ENCODE measurements at places on chromosomes 1 and 21. TPM values are rescaled to one million over a fixed set of nuclear protein-coding genes. Genes with fewer than 3 reads are reported as not detected.
A peak's percentile ranks its signal among the peaks of the same experiment; 100 is the strongest.

The OR10J5 gene
- not detected for total RNA-seq

DNA sequence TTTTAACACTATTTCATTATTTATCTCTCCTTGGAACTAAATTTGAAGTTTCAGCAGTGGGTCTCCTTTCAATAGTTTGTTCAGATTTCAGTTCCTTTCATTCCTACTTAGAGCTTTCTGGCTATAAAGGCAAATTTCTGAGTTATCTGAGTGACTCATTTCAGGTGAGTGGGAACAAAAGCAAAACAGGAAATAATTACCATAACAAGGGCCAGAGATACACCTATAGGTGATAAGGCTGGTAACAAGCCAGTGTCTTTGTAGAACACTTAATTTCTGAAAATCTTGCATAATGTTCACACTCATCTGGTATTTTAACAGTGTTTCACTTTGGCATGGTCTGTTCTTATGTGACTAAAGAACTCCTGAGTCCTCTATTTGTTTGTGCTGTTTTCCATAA is 64.5 kb upstream of the PRRC2C start:
- H3K4me3 ChIP-seq, result no peak overlapping the region
- H3K27me3 ChIP-seq, result no peaks in the 10 kb centered on the region
- H3K36me3 ChIP-seq, result no peaks in the 10 kb centered on the region
- H3K27ac ChIP-seq, result no peak overlapping the region
- H3K4me1 ChIP-seq, result peaks cover 12% of the 10 kb centered on the region

The CHI3L2 gene
- 0.55 TPM for total RNA-seq

GRCh38 chr21:45432575-45433255 is 27.8 kb downstream of the COL18A1 start:
- DNase-seq, result no peak
- H3K36me3 ChIP-seq, result no peaks in the 10 kb centered on the region
- H3K27ac ChIP-seq, result no peak overlapping the region
- H3K4me3 ChIP-seq, result no peak overlapping the region
- H3K4me1 ChIP-seq, result peaks cover 5% of the 10 kb centered on the region

The C1orf87 gene
- not detected for total RNA-seq

DNA sequence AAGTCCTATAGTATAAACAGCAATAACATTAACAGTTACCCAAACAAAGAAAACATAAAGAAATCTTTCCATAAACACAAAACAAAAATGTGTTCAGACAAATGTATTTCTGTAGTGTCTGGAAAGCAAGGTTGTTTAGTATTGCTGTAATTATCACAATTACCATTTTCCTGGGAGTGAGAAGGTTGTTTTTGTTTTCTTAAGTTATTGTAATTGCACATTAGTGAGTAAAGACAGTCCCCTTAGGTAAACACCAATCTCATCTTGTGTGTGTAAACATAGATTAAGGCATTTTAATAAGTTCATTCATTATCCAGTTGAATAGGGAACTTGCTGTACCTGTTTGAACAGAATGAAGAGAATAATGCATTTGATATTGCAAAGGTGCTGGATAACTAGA is 356.9 kb upstream of the ADGRL4 start:
- H3K4me3 ChIP-seq, result no peak overlapping the region
- no peaks in the 10 kb centered on the region for H3K4me1 ChIP-seq
- no peak overlapping the region for H3K27ac ChIP-seq
- H3K27me3 ChIP-seq, result no peaks in the 10 kb centered on the region

The C4BPB gene
- total RNA-seq, result not detected

GRCh38 chr1:33382661-33383415 is 48.1 kb downstream of the PHC2 start:
- H3K4me3 ChIP-seq, result no peak overlapping the region
- DNase-seq, result no peak
- no peaks in the 10 kb centered on the region for H3K36me3 ChIP-seq
- no peak overlapping the region for H3K27ac ChIP-seq

The IQGAP3 gene
- total RNA-seq, result 54.3 TPM

GRCh38 chr1:40825435-40825788 is 36.8 kb downstream of the CITED4 start:
- no peak overlapping the region for H3K4me3 ChIP-seq
- H3K4me1 ChIP-seq, result no peaks in the 10 kb centered on the region
- H3K36me3 ChIP-seq, result no peaks in the 10 kb centered on the region
- no peak overlapping the region for H3K27ac ChIP-seq
- no peaks in the 10 kb centered on the region for H3K27me3 ChIP-seq

DNA sequence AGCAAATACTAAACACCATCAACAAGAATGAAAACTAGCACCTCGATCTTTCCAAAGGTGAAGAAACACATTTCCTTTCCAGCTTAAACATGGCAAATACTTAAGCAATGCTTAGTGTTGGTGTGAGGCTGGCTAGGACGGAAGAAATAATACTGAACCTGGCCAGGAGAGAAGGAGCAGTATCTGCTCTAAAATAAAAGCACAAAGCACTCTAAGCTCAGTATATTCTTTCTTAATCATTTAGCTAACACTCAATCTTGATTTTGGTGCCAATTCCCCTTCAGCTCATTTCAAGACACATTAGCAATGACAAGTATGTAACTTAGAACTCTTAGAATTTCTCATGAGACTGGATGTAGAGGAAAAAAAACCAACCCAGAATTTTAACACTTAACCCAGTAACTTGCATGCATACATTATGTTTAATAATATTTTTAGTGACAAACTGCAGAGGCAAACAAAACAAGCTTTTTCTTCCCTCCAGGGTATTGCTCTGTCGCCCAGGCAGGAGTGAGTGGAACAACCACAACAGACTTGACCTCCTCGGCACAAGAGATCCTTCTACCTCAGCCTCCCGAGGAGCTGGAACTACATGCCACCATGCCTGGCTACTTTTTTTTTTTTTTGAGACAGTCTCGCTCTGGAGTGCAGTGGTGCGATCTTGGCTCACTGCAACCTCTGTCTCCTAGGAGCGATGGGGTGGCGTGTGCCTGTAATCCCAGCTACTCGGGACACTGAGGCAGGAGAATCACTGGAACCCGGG is 54.3 kb downstream of the DEGS1 start:
- H3K27ac ChIP-seq, result no peak overlapping the region
- no peaks in the 10 kb centered on the region for H3K27me3 ChIP-seq
- no peak for DNase-seq

- no peak within 1 kb of the TSS for H3K27ac ChIP-seq
- DNase-seq, result no peak
- peaks cover 94% of the 10 kb centered on the region for H3K27me3 ChIP-seq
- H3K36me3 ChIP-seq, result no peaks in the 10 kb centered on the region
- no peak within 1 kb of the TSS for H3K4me3 ChIP-seq
Observed at GRCh38 chr1:205042911-205043806, at the start of gene CNTN2. CNTN2 (plus strand) TSS chr1:205043212; CDS start chr1:205053186, 9,974 bp downstream.

The APCS gene
- total RNA-seq, result not detected

- no peaks in the 10 kb centered on the region for H3K36me3 ChIP-seq
- no peak overlapping the region for H3K27ac ChIP-seq
- H3K27me3 ChIP-seq, result no peaks in the 10 kb centered on the region
Observed at GRCh38 chr1:59316497-59317128, 19.7 kb downstream of the FGGY start.

DNA sequence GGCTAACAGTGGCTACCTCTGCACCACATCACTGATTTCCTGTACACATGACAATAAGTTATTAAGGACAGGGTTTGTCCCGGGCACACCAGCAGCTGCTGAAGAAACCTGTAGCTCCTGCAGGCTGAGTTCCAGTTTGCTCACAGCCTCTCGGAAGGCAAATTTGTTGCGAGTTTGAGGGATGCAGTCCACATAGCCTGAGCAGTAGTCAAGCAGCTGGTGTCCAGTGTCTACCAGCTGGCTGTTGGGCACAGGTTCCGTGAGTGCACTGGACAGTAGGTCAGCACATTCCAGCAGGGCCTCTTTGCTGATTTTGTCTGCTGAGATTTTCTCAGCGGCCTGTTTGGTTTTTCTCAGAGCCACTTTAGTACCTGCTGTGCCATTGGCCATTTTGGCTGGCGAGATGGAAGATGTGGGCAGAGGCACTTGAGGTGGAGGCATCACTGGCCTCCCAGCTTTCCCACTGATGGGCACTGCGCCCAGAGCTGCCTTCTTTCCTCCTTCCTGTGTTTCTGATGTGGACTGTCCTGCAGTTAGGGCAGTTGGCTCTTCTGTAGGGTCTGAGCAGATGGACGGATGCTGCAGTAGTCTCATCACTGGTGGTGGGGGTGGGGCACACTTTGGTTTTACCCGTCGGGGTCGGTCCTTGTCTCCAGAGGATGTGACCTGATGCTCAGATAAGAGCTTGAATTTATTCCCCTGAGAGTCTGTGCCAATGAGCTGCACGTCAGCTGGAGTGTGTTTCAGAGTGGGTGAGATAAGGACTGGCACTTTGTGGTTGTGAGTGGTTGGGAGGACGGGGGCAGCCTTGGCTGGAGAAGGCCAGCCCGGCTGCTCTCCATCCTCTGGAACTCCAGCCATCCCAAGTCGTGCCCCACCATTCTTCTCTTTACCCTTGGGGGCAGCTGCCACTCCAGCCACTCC is 26.1 kb downstream of the TOR3A start:
- no peaks in the 10 kb centered on the region for H3K4me1 ChIP-seq
- no peak overlapping the region for H3K27ac ChIP-seq
- no peak overlapping the region for H3K4me3 ChIP-seq
- DNase-seq, result no peak

GRCh38 chr1:218294546-218294945 is 9.5 kb downstream of the RRP15 start:
- H3K36me3 ChIP-seq, result peaks cover 13% of the 10 kb centered on the region
- no peak overlapping the region for H3K4me3 ChIP-seq
- no peaks in the 10 kb centered on the region for H3K27me3 ChIP-seq

GRCh38 chr1:55592122-55592521 is 377.0 kb upstream of the USP24 start:
- H3K4me3 ChIP-seq, result no peak overlapping the region
- no peak overlapping the region for H3K27ac ChIP-seq
- H3K4me1 ChIP-seq, result no peaks in the 10 kb centered on the region

The RPTN gene
- not detected for total RNA-seq

DNA sequence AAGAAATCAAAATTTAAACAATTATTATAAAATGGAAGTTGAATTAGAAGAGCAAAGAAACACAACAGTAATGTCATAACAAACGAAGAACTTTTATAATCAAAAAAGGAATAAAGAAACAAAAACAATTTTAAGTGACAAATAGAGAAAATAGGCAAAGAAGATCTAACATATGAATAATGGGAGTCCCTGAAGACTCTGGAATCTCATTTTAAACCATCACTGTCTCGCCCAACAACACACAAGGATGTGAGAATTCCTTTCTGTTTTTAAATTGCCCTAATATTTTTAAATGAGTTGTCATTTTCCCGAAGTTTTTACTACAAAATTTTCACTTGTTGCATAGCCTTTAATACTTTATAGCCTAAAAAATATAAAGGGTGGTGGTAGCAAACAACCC is 4.3 kb upstream of the NDC1 start:
- H3K4me1 ChIP-seq, result no peaks in the 10 kb centered on the region
- no peaks in the 10 kb centered on the region for H3K27me3 ChIP-seq
- H3K36me3 ChIP-seq, result no peaks in the 10 kb centered on the region
- no peak overlapping the region for H3K4me3 ChIP-seq
- H3K27ac ChIP-seq, result no peak overlapping the region
- no peak for DNase-seq

The SPATA1 gene
- total RNA-seq, result 2.9 TPM

GRCh38 chr1:170556917-170557316 is 25.0 kb downstream of the GORAB start:
- no peak for DNase-seq
- no peaks in the 10 kb centered on the region for H3K27me3 ChIP-seq
- no peaks in the 10 kb centered on the region for H3K4me1 ChIP-seq
- peaks cover 12% of the 10 kb centered on the region for H3K36me3 ChIP-seq
- no peak overlapping the region for H3K27ac ChIP-seq

GRCh38 chr1:220271706-220272046 is 577 bp downstream of the RAB3GAP2 start:
- H3K27me3 ChIP-seq, result no peaks in the 10 kb centered on the region
- peak overlapping the region; percentile 13 for H3K27ac ChIP-seq
- H3K4me3 ChIP-seq, result peak overlapping the region; percentile 97
- peaks cover 23% of the 10 kb centered on the region for H3K36me3 ChIP-seq
- no peak for DNase-seq

The CHODL gene
- total RNA-seq, result not detected

GRCh38 chr1:208787219-208787618 is 543.0 kb upstream of the PLXNA2 start:
- no peaks in the 10 kb centered on the region for H3K36me3 ChIP-seq
- no peaks in the 10 kb centered on the region for H3K4me1 ChIP-seq
- no peaks in the 10 kb centered on the region for H3K27me3 ChIP-seq
- H3K27ac ChIP-seq, result no peak overlapping the region
- DNase-seq, result no peak
- no peak overlapping the region for H3K4me3 ChIP-seq

DNA sequence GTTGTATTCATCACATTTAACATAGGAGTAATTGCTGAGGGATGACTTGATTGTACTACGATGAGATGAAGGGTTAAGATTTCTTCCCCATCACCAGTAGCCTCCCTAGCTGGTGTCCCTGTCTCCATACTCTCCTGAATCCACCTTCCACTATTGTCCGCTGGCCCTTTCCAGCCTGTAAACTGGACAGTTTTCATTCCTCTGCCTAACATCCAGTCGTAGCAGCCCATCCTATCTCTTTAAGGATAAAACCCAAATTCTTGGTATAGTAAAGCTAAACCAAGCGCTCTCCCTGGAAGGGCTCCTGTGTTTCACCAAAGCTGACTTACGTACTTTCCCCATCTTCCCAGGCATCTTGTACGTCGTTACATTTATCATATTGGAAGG is 670 bp downstream of the COX20 start:
- peaks cover 47% of the 10 kb centered on the region for H3K4me1 ChIP-seq
- H3K36me3 ChIP-seq, result peaks cover 25% of the 10 kb centered on the region
- H3K27ac ChIP-seq, result peak overlapping the region; percentile 91
- peak overlapping the region; percentile 94 for H3K4me3 ChIP-seq
- H3K27me3 ChIP-seq, result no peaks in the 10 kb centered on the region

The IFNLR1 gene
- total RNA-seq, result 8.9 TPM

GRCh38 chr1:39755965-39756659 is 15.0 kb downstream of the OXCT2 start:
- peaks cover 51% of the 10 kb centered on the region for H3K36me3 ChIP-seq
- H3K27me3 ChIP-seq, result no peaks in the 10 kb centered on the region
- H3K4me3 ChIP-seq, result no peak overlapping the region
- H3K27ac ChIP-seq, result no peak overlapping the region
- H3K4me1 ChIP-seq, result no peaks in the 10 kb centered on the region

DNA sequence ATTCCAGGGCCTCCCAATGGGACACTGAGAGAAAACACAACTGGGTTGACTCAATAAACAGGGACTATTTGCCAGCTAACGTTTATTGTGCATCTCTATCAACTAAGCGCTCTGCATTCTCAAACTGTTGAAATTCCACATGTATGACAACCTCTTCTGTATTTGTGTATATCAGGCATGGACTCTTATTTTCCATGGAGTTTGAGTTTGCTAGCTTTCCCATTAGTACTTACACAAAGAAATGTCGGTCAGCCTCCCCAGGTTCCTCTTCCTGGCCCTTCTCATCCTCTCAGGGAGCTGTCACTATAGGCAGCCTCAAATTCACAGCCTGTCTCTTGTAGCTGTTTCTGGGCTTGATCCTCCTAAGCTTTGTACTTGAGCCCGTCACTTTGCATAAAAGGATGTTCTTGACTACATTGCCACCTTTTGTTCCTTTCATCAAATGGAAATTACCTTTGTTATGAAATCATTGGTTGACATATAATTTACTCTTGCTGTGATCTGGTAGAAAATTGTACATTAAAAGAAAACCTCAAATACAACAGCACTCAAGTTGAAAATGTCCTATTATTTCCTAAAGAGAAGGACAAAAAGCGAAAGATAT is 60.0 kb upstream of the NTPCR start:
- no peaks in the 10 kb centered on the region for H3K27me3 ChIP-seq
- H3K36me3 ChIP-seq, result no peaks in the 10 kb centered on the region
- no peak overlapping the region for H3K27ac ChIP-seq

The CSDE1 gene
- total RNA-seq, result 380 TPM

The TRIM63 gene
- not detected for total RNA-seq

The OPRD1 gene
- total RNA-seq, result not detected

The GPR61 gene
- total RNA-seq, result 0.07 TPM
